Stimulated activated CD4-positive, alpha-beta T cell treated with anti-CD3 and anti-CD28 coated beads, Interleukin-4, amount 100 ng/mL, for 4 hours (primary cell): ENCODE measurements at places on chromosomes 1 and 21.

DNA sequence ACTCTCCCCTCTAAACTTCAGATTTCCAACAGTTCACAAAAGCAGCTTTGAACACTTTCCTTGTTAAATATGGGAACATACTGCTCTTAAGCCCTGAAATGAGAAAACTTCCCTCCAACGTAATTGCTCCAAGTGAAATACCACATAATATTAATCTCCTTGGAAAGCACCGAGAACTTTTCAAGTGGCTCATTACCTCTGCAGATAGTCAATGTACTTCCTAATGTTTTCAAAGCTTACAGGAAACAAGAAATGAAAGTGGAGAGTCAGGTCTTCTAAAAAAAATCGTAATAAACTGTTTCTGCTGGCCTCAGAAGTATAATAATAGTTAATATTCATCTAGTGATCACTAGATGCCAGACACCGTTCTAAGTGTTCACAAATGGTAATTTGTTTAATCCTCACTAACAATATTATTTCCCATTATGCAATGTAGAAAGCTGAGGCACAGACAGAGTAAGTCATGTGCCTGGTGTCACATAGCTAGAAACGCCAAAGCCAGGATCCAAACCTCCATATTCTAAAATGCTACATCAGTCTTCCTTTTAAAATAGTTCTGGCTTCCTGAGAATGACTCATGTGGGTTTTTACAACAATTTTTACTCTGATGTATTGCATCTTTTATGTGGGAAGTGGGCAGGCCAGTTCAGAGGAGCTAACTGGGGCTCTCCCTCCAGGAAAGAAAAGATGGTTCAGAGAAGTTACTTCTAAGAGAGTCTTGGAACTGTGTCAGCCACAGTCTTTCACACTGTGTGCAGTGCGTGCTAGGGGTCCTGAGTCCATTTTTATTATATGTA, 177.2 kb downstream of the PLPPR4 start:
- DNase-seq: no peak

DNA sequence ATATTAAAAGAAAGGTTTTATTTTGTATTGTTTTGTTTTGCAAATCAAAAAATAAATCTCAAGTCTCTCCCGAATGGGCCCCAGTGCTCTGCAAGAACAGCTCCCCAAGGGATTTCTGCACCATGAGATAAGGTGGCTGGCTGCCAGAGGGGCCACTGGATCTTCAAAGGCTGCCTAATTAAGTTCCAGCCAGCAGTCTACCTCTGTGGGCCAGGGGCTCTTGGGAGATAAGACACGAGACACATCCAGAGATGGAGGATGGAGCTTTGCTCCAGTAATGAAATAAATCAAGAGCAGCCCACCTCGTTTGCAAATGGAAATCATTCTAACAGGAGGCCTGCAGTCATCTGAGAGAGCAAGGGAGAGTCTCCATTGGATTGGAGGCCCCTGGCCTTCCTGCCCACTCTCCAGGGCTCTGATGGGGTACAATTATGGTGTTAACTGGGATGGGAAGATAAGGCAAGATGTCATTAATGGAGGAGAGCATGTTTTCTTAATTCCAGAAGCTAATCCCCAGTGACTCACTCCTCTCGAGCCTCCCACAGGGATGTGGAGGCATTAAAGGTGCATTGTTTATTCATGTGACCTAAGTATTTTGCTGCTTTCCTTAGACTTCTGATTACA, 155.2 kb upstream of the KAZN start:
- no peak for DNase-seq

GRCh38 chr1:31562707-31563360, 13.5 kb upstream of the TINAGL1 start:
- no peak for DNase-seq

- no peak for DNase-seq
Observed at GRCh38 chr21:45651921-45652320, 8.4 kb downstream of the PCBP3 start.

DNA sequence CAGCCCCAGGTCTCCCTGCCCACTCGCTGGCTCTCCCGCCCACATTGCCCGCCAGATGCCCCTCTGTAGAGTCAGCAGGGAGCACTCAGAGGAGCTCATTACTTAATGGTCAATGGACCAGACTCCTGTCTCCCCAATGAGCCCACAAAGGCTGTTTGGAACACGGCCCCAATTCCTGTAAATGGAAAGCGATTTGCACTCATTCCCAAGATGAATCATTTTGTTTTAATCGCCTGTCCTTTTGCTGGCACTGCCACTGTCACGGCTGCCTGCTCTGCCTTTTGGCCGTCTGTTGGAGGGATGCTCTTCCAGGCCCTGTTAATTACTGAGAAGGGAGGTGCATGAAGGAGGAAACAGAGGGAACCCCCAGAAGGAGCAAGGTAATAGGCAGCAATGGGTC, 44.8 kb upstream of the ATP2B4 start:
- no peak for DNase-seq

DNA sequence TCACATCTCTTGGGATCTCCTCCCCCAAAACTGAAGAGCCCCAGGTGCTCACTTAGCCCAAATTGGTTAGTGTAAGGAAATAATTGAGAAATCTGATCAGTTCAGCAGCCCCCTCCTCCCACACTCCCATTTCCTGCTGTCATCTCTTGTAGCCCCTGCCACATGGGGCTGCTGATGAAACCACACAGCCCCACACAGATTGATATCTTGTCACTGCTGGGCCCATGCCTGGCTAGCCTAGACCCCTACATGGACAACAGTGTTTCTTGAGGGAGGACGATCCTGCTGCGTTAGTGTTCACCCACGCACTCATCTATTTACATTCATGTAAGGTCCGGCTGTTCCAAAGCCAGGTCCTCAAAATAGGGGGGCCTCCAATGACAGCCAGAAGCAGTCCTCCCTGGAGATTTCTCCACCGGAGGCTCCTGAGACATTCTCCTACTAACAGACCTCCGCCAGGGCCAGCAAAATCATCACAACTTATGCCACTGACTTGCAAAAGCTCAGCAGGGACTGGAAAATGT, 23.9 kb upstream of the RXRG start:
- DNase-seq: no peak

DNA sequence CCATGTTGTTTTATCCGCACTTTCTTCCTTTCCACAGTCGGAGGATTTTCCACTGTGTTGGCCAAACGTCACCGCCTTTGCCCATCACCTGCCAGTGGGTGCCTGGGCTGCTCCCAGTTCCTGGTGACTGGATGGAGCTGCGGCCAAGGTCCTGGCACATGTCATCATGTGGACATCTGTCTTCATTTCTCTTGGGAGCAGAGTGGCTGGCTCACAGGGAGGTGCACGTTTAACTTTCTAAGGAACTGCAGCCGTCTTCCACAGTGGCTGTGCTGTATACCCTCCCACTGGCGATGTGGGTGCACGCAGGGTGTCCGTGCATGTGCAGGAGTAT, 19.5 kb upstream of the RNF223 start:
- DNase-seq: no peak

GRCh38 chr1:236514703-236515442, 8.9 kb upstream of the LGALS8 start:
- no peak for DNase-seq

- DNase-seq: no peak
Observed at GRCh38 chr1:47023268-47024140, at the start of gene CYP4X1. CYP4X1 (plus strand) TSS chr1:47023669; CDS start chr1:47023818, 149 bp downstream.

GRCh38 chr21:42534421-42535378, 21.0 kb downstream of the SLC37A1 start:
- DNase-seq: no peak

- DNase-seq: no peak
Observed at GRCh38 chr1:181989261-181989920, 72.1 kb downstream of the ZNF648 start.

DNA sequence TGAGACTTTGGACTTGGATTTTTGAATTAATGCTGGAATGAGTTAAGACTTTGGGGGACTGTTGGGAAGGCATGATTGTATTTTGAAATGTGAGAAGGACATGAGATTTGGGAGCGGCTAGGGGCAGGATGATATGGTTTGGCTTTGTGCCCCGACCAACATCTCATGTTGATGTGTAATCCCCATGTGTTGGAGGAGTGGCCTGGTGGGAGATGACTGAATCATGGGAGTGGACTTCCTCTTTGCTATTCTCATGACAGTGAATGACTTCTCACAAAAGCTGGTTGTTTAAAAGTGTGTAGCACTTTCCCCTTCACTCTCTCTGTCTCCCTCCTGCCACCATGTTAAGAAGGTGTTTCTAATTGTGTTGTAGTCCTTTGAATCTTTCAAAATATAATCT, 9.3 kb upstream of the PHGDH start:
- DNase-seq: no peak
